ENCODE measurements at places on chromosomes 16 and 17. TPM values are rescaled to one million over a fixed set of nuclear protein-coding genes. Genes with fewer than 3 reads are reported as not detected.

Gene ADAD2
- total RNA-seq = not detected

Gene CCDC200
- total RNA-seq = not detected

Gene MRPL58
- total RNA-seq = 12.6 TPM

Gene TNK1
- total RNA-seq = 0.82 TPM

Gene PERCC1
- total RNA-seq = not detected

Gene ANKRD40CL
- not detected for total RNA-seq

Gene MED9
- 12.6 TPM for total RNA-seq

Gene CDK5R1
- total RNA-seq = 271 TPM

Gene CDYL2
- 9.4 TPM for total RNA-seq

Gene BRICD5
- total RNA-seq = 4.5 TPM

Gene TPSD1
- not detected for total RNA-seq

Gene HNF1B
- total RNA-seq = not detected

Gene CDC27
- total RNA-seq = 153 TPM

Gene SHISA9
- 13.9 TPM for total RNA-seq

Gene METTL26
- 31.8 TPM for total RNA-seq

Gene SCNN1B
- not detected for total RNA-seq

Gene CHP2
- 1.2 TPM for total RNA-seq

Gene POLR3E
- total RNA-seq = 19.6 TPM

Gene KRTAP4-4
- total RNA-seq = not detected

Gene ATP6V0C
- 10.6 TPM for total RNA-seq

Gene ZACN
- not detected for total RNA-seq

Gene HCRT
- total RNA-seq = 0.41 TPM

Gene CLEC18A
- 0.82 TPM for total RNA-seq

Gene CLDN9
- total RNA-seq = not detected

Gene ITGB3
- 1.2 TPM for total RNA-seq

Gene CAMTA2
- total RNA-seq = 3.3 TPM

Gene GP1BA
- total RNA-seq = not detected

Gene RDM1
- total RNA-seq = 0.41 TPM

Gene CCL1
- total RNA-seq = not detected

Gene TMEM235
- total RNA-seq = not detected

Gene RRAD
- 2.4 TPM for total RNA-seq

Gene C17orf100
- 2.9 TPM for total RNA-seq

Gene NKD1
- total RNA-seq = 2.4 TPM

Gene STH
- 2.0 TPM for total RNA-seq

Gene DHRS7C
- not detected for total RNA-seq

Gene NXN
- 18.3 TPM for total RNA-seq

Gene FAM171A2
- 60.7 TPM for total RNA-seq

Gene IRX3
- under 0.01 TPM for total RNA-seq

Gene TPSAB1
- total RNA-seq = not detected

Gene TPPP3
- total RNA-seq = 2.0 TPM

Gene SPIRE2
- total RNA-seq = 14.7 TPM

Gene C16orf78
- total RNA-seq = not detected

Gene FADS6
- 0.82 TPM for total RNA-seq

Gene SULT1A1
- total RNA-seq = 5.7 TPM

Gene HASPIN
- 0.82 TPM for total RNA-seq

Gene ZG16
- not detected for total RNA-seq

Gene RNF222
- total RNA-seq = not detected

Gene KRT32
- total RNA-seq = not detected

Gene RHBDF1
- total RNA-seq = 1.6 TPM

Gene TERB1
- 0.41 TPM for total RNA-seq

Gene C16orf96
- total RNA-seq = 0.41 TPM

Gene SMIM5
- under 0.01 TPM for total RNA-seq
